ENCODE measurements at places on chromosomes 2 and 18.

- no peak for DNase-seq
Measured at GRCh38 chr2:99555404-99555803, 65.6 kb upstream of the REV1 start.

DNA sequence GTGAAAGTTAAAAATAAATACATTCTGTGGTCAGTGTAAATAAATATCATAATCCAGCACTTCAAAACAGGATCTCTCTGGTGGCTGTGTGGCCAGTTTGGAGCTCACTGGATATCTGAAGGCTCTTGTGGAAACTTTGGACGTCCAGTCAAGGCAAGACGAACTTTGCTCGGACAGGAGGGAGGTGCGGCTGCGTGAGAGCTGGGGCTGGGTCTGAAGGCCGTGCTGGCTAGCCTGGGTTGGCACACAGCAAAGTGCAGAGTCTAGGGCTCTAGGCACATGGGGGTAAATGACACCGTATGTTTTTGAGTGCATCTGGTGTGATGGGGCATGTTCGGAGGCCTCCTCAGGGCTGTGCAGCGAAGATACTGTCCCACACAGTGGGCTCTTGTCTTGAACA is 78.9 kb upstream of the TXNDC2 start:
- no peak for DNase-seq

GRCh38 chr2:47617028-47617427 is 165.9 kb upstream of the MSH6 start:
- no peak for DNase-seq

- DNase-seq, result no peak
Measured at GRCh38 chr2:48207851-48208250, 301.6 kb upstream of the FBXO11 start.

DNA sequence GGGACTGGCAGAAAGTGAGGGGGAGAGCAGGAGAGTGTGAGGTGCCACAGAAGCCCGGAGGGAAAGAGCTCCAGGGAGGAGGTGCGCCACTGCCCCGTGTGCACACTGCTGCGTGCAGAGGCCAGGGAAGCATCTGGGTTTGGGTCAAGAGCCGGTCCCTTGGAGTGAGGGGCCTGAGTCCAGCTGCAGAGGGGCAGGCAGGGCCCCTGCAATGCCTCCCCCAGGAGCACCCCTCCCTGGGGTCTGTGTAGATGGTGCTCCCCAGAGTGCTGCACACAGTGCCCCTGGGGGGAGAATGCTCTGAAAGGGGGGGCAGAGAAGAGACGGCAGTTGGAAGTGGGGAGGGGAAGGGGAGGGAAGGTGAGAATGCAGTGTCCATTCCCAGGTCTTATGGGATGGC is 3.7 kb upstream of the LIMS2 start:
- DNase-seq, result no peak

- no peak for DNase-seq
Measured at GRCh38 chr2:235025800-235026536, 74.2 kb downstream of the SH3BP4 start.

GRCh38 chr2:133077269-133077822 is 407.3 kb upstream of the LYPD1 start:
- no peak for DNase-seq

DNA sequence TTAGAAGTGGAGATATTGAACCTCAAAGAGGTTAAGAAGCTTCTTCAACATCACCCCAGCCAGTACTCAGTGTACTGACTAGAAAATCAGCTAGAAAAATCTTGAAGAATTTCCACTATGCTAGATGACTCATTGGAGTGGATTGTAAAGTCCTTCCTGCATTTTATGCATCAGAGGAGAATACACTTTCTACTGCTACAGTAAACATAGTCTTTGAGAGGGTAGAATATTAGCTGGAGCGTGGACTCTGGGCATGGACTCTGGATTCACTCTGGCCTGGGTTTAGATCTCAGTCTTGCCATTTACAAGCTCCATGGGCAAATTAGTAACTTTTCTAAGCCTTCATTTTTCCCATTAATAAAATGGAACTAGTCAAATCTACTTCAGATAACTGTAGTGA is 215.9 kb downstream of the IRS1 start:
- DNase-seq, result no peak

DNA sequence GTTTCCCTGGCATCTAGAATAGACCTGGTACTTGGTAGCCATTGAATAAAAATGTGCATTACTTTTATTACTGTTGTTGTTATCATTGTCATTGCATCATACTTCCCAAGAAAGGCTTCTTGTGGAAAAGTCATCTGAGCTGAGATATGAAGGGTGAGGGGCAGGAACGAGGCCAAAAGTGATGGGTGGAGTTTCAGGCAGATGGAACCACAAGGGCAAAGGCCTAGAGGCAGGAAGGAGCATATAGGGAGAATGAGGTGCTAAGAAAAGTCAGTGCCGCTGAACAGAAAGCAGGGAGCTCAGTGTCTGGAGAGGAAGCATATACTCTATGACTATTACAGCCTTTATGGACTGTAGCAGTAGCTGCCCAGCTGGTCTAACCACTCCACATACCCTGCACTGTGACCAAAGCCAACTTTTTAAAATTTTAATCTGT is 219.3 kb downstream of the SPP2 start:
- DNase-seq, result no peak

DNA sequence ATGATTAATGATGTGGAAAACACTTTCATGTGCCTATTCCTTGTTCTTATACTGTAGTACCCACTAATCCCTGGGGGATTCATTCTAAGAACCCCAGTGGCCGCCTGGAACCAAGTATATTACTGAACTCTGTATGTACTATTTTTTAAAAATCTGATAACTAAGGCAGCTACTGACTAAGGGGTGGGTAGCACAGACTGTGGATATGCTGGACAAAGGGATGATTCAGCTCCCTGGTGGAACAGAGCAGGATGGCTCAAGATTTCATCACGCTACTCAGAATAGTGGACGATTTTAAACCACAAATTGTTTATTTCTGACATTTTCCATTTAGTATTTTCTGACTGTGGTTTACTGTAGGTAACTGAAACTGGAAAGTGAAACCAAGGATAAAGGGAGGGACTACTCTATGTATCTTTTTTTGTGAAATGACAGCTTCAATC is 41.8 kb upstream of the CDC42EP3 start:
- DNase-seq, result no peak

DNA sequence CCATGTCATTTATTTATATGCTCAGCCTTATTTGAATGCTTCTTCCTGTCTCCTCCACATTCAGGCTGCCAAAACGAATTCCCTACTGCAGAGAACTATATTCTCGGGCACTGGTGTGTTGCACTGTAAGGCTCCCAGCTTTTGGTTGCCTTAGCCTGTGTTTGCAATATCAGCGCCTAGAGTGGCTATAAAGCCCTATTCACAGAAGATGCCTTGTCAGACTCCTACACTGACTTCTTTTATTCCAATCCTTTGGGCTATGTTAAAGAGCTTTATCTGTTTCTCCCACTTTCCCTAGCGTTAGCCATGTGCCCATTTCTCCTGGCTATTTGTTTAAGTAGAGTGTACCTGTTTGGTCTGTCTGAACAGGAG is 62.4 kb upstream of the EHBP1 start:
- DNase-seq, result no peak

DNA sequence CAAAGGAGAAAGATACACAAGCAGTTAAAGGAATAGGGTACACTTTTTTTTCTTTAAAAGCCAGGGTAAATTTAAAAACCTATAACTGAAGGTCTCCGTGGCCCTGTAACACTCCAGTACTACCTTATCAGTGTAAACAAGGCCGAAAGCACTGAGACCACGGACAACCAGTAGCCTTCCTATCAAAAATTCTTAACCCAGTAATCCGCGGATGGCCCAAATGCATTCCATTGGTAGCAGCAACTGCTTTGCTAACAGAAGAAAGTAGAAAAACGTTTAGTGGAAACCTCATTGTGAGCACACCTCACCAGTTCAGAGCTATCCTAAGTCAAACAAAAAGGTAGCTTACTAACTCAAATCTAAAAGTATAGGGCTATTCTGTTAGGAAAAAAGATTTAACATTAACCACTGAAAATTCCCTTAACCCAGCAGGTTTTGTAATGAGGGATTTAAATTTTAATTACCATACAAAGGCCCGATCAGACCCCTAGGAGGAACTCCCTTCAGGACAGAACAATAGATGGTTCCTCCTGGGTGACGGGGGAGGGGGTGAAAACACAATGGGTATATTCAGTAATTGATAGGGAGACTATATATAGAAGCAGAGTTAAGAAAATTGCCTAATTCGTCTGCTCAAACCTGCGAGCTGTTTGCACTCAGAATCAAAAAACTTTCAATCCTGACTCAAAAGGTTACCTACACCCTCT is 50.8 kb upstream of the CWC22 start:
- DNase-seq, result no peak

GRCh38 chr18:12803069-12803936 is 80.7 kb downstream of the PTPN2 start:
- no peak for DNase-seq

- no peak for DNase-seq
Measured at GRCh38 chr2:128348701-128349100, 30.0 kb upstream of the HS6ST1 start.

- DNase-seq, result peak; percentile 65
Measured at GRCh38 chr18:28176948-28177827, at the start of gene CDH2. Gene CDH2, minus strand, starts transcription at chr18:28177130. Its CDS starts 108 bp downstream, at chr18:28177022.

- DNase-seq, result no peak
Measured at GRCh38 chr2:64666810-64667438, 13.2 kb upstream of the SERTAD2 start.

- DNase-seq, result no peak
Measured at GRCh38 chr18:35697869-35698268, 116.3 kb downstream of the GALNT1 start.

GRCh38 chr18:48051945-48052840 is 121.7 kb upstream of the SMAD2 start:
- DNase-seq, result no peak

DNA sequence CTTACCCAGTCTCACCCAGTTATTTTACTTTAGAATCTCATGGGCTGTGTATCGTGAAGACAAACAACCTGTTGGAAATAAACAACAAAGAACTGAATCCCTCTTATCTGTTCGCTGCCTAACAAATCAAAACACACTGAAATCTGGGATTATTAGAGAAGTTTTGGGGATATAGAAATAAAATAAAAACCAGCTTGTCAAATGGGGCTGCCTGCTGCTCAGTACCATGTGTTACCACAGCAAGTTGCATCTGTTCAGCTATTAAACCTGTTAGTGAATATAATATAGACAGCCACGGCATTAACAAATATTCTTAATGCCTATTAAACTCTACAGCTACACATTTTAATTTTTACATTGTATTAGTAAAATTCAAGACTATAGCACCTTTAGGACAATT is 810.8 kb downstream of the NRXN1 start:
- DNase-seq, result no peak

DNA sequence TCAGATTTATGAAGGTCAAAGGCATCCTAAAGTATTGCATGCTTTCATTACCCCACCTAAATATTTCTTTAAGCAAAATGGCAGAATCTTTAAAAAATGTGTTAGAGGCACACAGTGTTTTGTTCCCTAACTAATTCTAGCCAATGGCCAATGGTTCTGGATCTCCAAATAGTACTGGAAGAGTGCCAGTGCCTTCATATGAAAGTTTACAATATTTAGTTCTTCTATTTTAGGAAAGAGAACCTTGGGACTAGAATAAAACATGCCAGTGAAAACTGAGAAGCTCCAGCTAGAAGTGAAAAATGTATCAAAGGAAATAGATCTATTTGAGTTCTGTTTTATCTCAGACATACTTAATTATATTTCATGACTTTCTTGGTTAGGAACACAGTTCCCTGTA is 37.1 kb downstream of the TACR1 start:
- DNase-seq, result no peak

- no peak for DNase-seq
Measured at GRCh38 chr2:30439879-30440278, 7.2 kb upstream of the LCLAT1 start.

- DNase-seq, result no peak
Measured at GRCh38 chr18:26461405-26461804, 86.9 kb downstream of the KCTD1 start.

GRCh38 chr2:21939967-21940366 is 816.2 kb downstream of the TDRD15 start:
- no peak for DNase-seq

- peak; percentile 74 for DNase-seq
Measured at GRCh38 chr18:12327510-12328178, 19.6 kb downstream of the TUBB6 start.

GRCh38 chr2:101962309-101962708 is 29.5 kb upstream of the IL1R2 start:
- no peak for DNase-seq

GRCh38 chr2:191758518-191759507 is 80.9 kb downstream of the NABP1 start:
- DNase-seq, result peak; percentile 75

- DNase-seq, result no peak
Measured at GRCh38 chr2:197137826-197138477, 172.6 kb downstream of the ANKRD44 start.

GRCh38 chr18:649341-649740 is 8.1 kb upstream of the TYMS start:
- DNase-seq, result no peak

- no peak for DNase-seq
Measured at GRCh38 chr2:62471816-62472215, 34.2 kb downstream of the TMEM17 start.

GRCh38 chr2:240140511-240140910 is at the start of gene OTOS:
Gene OTOS, minus strand, starts transcription at chr2:240140658. Its CDS starts 332 bp downstream, at chr2:240140326.
- no peak for DNase-seq

GRCh38 chr2:78845664-78846185 is 179.8 kb upstream of the REG3G start:
- DNase-seq, result no peak

- DNase-seq, result peak; percentile 69
Measured at GRCh38 chr2:230068651-230069055, at the start of gene SLC16A14. Gene SLC16A14, minus strand, starts transcription at chr2:230068924. Its CDS starts 9,572 bp downstream, at chr2:230059352.

- DNase-seq, result no peak
Measured at GRCh38 chr2:104736026-104736425, 117.9 kb upstream of the POU3F3 start.
